ENCODE measurements at places on chromosomes 3 and 15.
A peak's percentile ranks its signal among the peaks of the same experiment; 100 is the strongest.

DNA sequence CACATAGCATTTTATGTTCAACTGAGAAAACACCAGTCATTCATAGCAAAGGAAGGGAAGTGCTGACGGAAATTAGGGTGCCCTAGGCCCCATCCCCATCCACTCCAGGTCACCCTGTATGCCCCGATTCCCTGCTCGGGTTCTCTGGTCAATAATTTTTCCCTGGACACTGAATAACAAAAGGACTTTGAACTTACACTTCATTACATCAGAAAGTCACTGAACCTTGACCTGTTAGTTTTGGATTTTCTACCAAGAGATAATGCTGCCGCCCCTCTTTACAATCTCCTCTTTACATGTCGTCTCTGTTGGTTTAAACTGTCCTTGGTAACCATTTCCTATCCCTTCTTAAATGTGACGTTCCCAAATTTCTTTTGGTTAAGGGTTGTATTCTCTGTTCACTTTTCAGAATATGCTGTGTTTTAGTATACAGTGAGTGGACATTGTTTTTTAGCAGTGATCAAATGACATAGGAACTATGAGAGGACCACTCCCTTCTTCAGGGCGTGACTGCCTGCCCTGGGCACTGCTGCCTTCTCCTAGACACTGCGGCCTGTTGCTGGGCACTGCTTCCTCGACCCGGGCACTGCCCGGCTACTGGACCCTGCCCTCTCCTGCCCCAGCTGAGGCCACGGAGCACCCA, 13.6 kb upstream of the AHSG start:
- DNase-seq = no peak

GRCh38 chr15:55737373-55737772, 5.6 kb downstream of the PRTG start:
- DNase-seq = peak; percentile 41

DNA sequence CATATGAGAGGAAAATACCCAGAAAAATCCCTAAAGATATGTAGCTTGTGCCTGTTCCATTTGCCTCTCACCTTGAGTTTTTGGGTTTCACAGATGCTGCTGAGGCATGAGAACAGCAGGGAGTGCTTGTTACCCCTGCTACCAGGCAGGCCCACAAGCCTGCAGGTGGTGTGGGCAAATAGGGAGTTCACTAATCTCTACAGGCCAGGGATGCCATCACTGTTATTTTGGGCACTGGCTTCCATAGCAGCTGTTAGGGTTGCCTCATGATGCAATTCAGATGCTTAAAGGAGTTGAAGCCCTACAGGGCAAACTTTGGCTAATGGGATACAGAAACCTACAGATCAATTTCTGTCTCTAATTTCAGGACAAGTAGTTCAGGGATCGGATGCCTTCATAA, 873.5 kb downstream of the OTOL1 start:
- DNase-seq = no peak

DNA sequence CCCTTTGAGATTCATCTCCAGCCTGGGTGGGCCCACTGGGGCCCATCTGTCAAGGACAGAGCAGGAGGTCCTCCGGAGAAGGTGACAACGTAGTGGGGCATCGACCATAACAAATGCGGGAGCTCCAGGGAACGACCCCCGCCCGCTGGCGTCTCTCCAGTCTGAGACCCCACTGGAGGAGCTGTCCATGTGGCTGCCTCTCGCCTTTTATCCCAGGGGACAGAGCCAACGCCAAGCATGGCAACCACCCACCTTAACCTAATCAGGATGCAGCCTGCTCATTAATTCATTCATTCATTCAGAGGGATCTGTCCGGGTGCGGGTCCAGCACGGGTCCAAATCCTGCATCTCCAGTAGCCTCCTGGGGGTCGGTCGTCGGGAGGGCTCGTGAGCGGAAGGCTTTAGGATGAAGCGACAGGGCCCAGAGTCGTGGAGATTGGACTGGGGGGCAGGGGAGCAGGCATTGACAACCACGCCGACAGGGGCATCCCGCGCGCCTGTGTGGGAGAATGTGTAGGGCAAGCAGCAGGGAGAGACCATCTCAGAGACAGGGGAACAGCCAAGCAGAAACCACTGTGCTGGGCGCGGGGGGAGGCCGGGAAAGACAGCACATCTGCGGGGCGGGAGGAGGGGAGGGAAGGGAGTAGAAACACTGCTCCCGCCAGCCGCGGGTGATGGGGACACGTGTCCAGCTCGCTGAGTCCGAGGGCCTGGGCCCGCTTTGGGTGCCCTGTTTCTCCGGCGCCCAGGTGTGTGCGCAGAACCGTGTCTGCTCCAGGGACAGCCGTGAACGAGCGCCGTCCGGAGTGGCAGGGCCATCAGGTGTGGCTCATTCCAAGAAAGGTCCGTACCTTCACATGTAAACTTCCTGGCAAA, 1.9 kb downstream of the PIGZ start:
- peak; percentile 80 for DNase-seq

GRCh38 chr15:72706266-72706665, 20.3 kb downstream of the BBS4 start:
- no peak for DNase-seq

DNA sequence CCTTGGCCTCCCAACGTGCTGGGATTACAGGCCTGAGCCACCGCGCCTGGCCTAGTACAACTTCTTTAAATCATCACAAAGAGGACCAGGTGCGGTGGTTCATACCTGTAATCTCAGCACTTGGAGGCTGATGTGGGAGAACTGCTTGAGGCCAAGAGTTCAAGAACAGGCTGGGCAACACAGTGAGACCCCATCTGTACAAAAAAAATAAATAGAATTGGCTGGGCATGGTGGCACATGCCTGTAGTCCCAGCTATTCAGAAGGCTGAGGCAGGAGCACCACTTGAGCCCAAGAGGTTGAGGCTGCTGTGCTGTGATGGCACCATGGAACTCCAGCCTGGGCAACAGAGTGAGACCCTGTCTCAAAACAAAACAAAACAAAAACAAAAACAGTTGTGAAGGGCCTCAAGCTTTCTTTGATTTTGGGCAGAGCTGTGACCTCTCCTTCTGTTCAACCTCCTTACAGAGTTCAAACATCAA, 5.9 kb downstream of the RMDN3 start:
- no peak for DNase-seq

DNA sequence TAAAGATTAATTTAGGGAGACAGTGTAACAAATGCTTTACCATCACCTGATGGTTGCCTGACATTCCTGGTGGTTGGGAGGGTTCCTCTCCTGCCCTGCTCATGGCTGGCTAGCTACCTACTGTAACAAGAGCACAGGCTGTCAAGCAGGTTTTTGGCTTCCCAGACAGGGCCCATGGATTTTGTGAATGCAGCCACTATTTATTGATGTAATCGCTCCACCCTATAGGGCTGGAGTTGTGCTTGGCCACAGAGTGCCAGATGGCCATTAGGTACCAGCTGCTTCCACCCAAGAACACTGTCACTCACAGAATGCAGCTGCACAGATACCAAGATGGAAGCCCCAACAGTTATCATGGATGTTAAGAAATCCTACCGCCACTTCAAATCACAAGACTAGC, 31.0 kb upstream of the KLHL25 start:
- peak; percentile 45 for DNase-seq
